Mucosa of gallbladder (tissue), 1 donor: ENCODE measurements at places on chromosomes 3 and 15.

- DNase-seq = no peak
Measured at GRCh38 chr15:45110256-45110820, 3.6 kb downstream of the DUOX2 start.

GRCh38 chr3:109137761-109138160 is 1.2 kb downstream of the C3orf85 start:
- DNase-seq = no peak

- DNase-seq = no peak
Measured at GRCh38 chr3:69541711-69542088, 155.8 kb upstream of the FRMD4B start.

DNA sequence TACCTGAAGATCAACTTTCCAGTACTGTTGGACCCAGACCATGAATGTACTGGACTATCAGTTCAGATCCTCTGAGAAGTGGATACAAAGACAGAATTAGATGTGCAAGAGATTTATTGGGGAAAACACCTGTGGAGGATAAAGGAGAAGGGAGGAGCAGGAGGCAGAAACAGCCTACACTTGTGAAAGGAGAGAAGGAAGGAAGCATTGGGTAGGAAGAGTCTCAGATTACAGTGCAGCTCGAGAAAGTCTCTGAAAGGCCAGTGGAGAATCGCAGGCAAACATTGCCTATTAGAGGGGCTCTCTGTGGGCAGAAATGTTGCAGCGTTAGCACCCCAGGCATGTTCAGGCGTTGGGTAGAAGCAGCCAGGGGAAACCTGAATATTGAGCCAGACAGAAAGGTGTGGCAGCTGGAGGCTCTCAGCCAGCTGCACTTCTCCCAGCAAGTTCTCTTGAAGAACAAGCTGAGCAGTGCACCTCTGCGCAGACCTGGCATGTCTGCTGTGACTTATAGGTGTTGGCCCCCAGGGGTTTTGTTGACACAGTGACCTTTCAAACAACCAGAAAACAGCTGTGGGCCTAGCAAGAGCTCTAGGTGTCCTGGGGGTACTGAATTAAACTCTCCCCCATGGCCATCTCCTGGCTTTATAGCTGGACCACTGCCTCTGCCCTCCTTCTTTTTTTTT is 7.0 kb downstream of the CHST14 start:
- no peak for DNase-seq

GRCh38 chr3:127350172-127351050 is 62.6 kb upstream of the PRR20G start:
- DNase-seq = no peak

DNA sequence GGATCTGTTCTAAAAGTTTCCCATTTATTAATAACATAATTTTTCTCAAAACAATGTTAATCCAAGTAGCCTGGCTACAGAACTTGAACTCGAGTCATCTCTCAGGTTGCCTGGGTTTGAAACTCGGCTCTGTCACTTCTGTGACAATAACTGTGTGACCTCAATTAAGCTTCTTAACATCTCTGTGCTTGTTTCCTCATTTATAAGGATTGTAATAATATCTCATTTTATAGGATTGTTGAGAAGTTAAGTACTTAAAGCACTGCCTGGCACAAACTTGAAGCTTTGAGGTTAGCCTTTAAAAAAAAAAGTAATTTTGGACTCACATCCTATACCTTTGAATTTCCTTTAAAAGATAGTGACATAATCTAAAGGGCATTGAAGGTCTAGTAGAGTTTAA is 3.4 kb downstream of the RAB5A start:
- DNase-seq = no peak

GRCh38 chr3:189301479-189301878 is 129.7 kb downstream of the TPRG1 start:
- DNase-seq = no peak

DNA sequence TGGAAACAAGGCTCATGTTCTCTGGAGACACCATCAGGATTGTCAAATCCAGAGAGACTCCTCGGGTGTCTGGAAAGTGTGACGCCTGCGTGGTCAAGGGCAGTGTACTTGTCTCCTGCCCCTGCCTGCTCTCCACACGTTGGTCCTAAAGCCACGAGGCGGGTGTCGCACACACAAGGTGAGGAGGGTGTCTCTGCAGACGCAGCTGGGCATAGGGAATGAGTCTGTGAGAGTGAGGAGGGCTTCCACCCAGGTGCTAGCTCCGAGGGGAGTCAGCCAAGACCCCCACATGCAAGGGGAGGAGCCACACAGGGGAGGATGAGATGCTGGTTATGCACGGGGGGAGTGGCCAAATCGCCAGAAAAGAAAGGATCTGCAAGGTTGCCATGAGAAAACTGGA is 27.9 kb upstream of the OCA2 start:
- no peak for DNase-seq

DNA sequence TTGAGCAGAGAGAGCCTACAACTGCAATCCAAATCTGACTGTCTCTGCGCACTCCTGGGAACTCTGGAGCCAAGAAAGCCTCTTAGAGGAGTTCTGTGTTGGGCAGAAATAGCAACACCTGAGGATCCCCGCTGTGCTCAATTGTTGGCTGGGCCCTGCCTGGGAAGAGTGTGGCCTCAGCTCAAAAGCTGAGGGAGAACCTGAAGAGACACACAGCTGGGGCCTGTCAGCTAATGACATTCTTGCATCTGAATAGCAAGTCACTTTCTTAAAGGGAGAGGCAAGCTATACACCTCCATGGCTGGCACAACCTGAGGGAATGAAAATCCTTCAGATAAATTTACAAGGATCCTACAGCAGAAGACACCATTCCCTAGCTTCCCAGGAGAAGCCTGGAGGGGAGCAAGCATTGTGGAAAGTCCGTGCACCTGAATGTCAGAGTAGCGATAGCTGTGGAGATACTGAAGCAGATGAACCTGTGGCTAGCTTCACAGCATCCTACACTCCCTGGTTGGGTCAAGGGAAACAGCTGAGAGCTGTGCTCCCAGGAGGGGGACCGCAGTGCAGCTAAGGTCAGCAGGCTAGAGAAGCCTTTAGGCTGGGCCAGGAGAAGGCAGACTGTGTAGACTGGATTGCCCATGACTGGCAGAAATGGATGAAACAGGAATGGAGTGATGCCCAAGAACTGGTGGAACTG is 159.9 kb upstream of the PFN2 start:
- DNase-seq = no peak

DNA sequence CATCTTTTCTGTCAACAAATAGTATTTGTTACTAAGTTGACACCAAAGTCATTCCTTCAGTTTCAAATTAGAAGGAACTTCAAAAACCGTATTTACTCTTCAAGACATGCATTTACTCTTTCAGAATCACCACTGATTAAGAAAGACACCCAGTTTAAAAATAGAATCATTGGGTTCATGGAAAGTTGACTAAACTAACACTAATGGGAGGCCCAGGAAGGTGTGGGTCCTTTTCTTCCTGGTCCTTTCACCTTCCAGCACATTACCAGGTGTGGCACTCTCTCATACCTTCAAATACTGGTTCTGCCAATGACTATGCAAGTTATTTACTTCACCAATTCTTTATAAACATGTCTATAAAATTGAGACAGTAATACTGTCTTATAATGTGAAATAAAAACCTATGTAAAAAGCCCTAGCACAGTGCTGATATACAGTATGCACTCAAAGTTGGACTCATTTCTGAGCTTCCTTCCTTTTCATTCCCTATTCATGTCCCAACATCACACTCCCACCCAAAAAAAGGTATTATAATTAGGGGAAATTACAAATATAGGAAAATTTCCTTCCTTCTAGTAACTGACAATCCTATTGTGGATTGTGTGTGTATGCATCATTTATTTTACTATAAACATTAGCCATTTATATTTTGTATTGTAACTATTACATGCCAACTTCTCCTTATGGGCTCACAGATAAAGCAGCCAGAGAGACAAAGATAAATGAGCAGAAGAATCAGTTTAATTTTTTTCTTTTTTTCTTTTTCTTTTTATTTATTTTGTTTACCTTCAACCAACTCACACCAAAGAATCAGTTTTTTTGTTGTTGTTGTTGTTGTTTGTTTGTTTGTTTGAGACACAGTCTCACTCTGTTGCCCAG is 48.9 kb downstream of the LRRFIP2 start:
- DNase-seq = peak; percentile 21

GRCh38 chr15:93372208-93372864 is 283.3 kb upstream of the RGMA start:
- no peak for DNase-seq

GRCh38 chr15:74418575-74419338 is 15.0 kb downstream of the SEMA7A start:
- DNase-seq = no peak

DNA sequence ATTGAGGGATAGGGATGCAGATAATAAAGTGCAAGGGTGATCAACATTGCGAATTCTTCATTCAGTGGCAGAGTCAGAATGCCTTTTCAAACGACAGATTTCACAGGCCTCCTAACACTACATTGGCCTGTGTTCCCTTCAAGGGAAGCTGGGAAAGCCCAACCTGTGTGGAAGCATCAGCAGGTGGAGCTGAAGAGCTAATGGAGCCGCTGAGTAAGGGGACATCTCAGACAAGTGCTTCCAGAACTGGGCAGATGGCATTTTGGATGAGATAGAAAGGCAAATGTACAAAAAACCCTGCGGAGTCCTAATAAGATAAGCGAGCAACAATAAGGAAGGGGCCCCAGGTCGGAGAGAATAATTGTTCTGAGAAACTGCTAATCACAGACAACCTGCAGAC is 8.5 kb upstream of the SLC24A5 start:
- no peak for DNase-seq

- DNase-seq = no peak
Measured at GRCh38 chr3:119672776-119673175, 4.4 kb downstream of the COX17 start.
